ENCODE measurements at places on chromosomes 1 and 21. TPM values are rescaled to one million over a fixed set of nuclear protein-coding genes. Genes with fewer than 3 reads are reported as not detected.

The CD247 gene
- total RNA-seq: 4.8 TPM

GRCh38 chr1:15426492-15427279 is 11.6 kb upstream of the CTRC start:
- DNase-seq: no peak

DNA sequence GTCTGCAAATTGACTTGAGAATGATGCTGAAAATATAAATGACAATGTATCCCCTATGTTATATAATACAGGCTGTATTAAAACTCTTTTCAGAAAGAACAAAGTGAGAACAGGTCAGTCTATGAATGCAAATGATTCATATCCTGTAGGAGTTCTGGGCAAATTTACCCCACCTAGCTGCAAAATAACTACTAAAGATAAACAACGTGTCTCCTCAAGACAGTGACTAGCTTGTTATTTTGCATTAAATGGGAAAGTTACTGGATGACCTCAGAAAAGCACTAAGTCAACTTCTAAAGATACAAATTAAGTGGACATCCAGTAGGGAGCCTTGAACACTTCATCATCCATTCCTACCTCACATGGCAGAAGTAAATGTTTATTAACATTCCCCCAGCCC is 11.1 kb downstream of the RNF19B start:
- no peak for DNase-seq

The SPRR2E gene
- not detected for total RNA-seq

The GJA9 gene
- total RNA-seq: 0.38 TPM

- no peak for DNase-seq
Observed at GRCh38 chr21:35144978-35145377, 95.9 kb upstream of the RUNX1 start.

GRCh38 chr1:2574350-2574749 is 12.2 kb upstream of the PRXL2B start:
- no peak for DNase-seq

The SERINC2 gene
- total RNA-seq: 0.91 TPM

The SH2D1B gene
- total RNA-seq: 3.0 TPM

- no peak for DNase-seq
Observed at GRCh38 chr1:234584420-234584805, 25.6 kb downstream of the IRF2BP2 start.

DNA sequence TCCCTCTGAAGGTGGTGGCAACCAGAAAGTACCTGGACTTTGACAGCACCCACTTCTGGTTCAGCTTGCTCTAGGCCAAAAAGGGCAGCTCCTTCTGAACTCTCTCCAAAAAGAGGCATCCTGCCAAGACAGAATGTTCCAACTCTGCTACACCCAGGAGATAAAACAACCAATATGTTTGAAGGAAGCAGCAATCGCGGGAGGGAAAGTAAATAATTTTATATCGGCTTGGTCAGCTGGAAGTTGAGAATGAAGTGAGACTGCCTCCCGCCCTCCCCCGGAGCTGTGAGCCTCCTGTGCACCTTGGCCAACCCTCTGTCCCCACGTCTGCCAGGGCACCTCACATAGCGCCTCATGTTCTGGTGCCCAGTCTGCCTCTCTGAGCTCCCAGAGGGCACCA is 130.3 kb upstream of the ATP1A1 start:
- no peak for DNase-seq

The PGBD5 gene
- total RNA-seq: 86.8 TPM

The ADAM30 gene
- not detected for total RNA-seq

GRCh38 chr1:214009423-214010196 is 21.8 kb downstream of the PROX1 start:
- no peak for DNase-seq

The PLA2G2D gene
- total RNA-seq: not detected

The NUDT17 gene
- total RNA-seq: 4.5 TPM

GRCh38 chr1:44031252-44032169 is at the start of gene SLC6A9:
TSS of gene SLC6A9 (minus strand) at chr1:44031462. CDS start at chr1:44024277, 7,185 bp downstream.
- DNase-seq: no peak

DNA sequence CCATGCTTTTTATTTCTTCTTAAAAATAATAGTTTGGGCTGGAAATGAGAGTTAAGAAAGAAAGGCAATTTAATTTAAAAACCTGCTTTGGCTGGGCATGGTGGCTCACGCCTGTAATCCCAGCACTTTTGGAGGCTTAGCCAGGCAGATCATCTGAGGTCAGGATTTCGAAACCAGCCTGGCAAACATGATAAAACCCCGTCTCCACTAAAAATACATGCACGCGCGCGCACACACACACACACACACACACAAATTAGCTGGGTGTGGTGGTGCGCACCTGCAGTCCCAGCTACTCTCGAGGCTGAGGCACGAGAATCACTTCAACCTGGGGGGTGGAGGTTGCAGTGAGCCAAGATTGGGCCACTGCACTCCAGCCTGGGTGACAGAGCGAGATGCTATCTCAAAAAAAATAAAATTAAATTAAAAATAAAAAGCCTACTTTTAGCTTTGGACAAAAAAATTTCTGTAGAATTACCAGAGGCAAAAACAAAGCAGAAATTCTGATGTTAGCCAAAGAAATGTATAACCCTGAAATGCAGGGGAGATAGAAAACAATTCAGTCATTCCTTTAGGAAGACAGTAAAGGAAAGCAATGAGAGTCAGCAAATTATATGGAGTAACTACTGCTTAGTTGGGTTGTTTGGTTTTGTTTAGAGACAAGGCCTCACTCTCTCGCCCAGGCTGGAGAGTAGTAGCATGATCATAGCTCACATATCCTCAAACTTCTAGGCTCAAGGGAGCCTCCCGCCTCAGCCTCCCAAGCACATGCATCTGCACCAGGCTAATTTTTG is 15.7 kb upstream of the IPP start:
- DNase-seq: no peak

- peak; percentile 37 for DNase-seq
Observed at GRCh38 chr1:236281198-236281653, 532 bp downstream of the ERO1B start.

The ADPRS gene
- 18.4 TPM for total RNA-seq

- no peak for DNase-seq
Observed at GRCh38 chr1:87154384-87154783, 174.3 kb upstream of the LMO4 start.

The UMODL1 gene
- 0.96 TPM for total RNA-seq

The OLIG1 gene
- 158 TPM for total RNA-seq

All from dorsolateral prefrontal cortex (tissue), 122 donors.